ENCODE measurements at places on chromosomes 5 and 9.

DNA sequence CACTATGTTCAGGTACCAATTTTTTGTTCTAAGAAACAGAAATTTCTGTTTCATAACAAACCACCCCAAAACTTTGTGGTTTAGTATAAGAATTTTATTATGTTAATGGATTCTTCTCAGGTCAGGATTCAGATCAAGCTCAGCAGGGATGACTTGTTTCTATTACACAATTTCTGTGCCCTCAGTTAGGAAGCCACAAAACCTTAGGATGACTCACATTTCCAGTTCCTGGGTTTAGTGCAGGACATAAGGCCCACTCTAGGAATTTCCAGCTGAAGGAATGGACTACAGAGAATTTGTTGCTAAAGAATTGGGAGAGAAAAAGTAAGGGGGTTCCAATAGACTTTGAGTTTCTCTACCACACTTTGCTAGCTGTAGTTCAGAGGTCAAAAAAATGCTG is 629.3 kb downstream of the ANXA1 start:
- DNase-seq: no peak

- DNase-seq: no peak
These were observed 307.6 kb downstream of the MSX2 start for GRCh38 chr5:175032013-175032412.

- no peak for DNase-seq
These were observed 20.2 kb upstream of the WHRN start for GRCh38 chr9:114525513-114525912.

- no peak for DNase-seq
These were observed 437.5 kb downstream of the TMEM232 start for GRCh38 chr5:110288766-110289511.

DNA sequence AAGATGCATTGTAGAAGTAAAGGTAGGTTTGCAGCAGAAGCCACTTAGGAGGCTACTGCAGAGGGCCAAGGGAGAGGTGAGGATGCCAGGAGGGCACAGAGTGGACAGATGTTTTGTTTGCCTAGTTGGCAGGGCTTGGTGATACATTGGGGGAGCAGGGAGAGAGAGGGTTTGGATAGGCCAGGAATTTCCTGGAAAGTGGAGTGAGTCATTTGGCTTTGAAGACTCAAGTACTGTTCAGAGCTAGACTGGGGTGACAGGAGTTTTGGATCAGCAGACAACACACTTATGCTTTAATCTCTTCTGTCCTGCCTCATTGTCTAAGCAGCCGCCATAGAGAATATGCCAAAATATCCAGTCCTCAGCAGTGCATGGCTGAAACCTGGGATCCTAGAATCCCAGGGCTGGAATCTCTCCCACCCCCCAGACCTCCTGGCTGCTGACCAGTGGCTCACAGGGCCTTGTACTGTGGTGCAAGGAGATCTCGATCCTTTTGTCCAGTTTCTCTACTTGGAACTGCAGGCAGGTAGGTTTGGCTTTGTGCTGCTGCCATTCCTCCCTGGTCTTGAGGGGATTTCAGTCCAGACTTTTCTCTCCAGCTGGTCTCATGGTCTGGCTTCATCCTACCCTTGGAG is 11.0 kb downstream of the TMEM268 start:
- DNase-seq: no peak

DNA sequence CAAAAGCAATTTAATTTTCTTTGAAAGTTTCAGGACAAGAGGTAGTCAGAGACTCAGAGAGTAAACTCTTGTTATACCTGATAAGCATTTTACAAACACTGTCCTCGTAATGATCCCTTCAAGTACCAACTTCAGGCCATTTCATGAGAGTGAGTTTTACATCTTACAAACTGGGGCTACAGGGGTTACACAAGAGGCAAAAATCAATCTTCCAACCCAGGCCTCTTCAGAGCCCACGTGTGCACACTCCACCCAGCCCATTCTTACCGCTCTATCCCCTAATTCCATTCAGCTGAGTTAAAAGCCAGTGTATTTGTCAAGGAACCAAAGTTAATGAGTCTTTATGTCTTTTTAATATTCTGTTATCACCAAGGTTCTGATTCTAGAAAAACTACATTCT is 46.5 kb downstream of the PSMB7 start:
- DNase-seq: no peak

DNA sequence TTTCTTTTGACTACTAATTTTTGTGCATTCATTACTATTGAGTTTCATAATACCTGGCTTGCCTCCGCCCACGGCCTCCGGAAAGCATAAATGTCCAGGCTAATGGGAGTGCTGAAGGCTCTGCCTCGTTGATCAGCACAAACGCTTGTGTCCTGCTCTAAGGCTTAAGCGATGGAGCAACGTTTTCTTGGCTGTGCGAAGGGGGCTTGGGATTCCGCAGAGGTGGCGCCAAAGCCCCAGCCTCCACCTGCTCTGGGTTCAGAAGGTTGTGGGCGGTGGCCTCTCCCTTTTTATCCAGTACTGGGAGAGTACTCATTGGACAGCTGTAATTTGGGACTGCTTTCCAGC is 19.7 kb downstream of the ANXA2R start:
- DNase-seq: no peak

DNA sequence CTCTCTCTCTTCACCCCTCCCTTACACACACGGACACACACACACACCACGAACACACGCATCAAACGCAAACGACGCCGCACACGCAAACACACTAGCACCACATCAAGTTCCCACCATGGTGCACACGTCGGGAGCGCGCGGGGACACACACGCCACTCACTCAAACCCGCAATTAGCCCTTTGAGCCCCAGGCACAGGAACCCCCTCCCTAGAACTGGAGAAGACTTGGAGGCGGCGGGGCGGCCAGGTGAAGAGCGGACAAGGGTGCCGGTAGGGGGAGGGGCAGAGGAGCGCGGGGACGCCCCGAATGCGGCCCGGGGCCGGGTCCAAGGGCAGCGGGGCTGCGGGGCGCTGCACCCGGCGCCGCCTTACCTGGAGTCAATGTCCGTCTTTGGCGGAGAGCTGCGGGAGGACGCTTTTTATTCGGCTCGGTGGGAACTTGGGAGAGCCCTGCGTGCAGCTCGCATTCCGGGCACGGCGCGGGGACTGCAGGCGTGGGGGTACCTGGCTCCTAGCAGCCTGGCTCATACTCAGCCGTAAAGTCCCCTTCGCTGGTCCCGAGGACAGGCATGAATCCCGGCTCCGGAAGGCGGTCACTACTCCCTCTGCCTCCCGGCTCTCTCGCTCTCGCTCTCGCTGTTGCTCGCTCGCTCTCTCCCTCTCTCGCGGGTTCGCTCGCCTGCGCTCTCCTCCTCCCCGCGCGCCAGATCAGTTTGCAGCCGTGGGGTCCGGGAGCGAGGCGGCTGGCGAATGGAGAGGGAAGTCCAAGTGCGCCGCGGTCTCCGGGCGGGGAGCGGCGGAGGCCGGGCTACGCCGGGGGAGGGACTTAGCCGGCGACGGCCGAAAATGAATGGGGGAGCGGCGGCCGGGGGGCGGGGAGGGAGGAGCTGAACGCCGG is at the start of gene BRINP1:
Gene BRINP1, minus strand, starts transcription at position 755 of the 901 bp plus-strand sequence. CDS start 56,080 bp downstream, outside the sequence.
- DNase-seq: no peak

GRCh38 chr5:38994324-38994927 is 79.8 kb downstream of the RICTOR start:
- no peak for DNase-seq

GRCh38 chr5:59893429-59894227 is at the start of gene PDE4D:
Gene PDE4D, minus strand, starts transcription at chr5:59893726.
- no peak for DNase-seq

DNA sequence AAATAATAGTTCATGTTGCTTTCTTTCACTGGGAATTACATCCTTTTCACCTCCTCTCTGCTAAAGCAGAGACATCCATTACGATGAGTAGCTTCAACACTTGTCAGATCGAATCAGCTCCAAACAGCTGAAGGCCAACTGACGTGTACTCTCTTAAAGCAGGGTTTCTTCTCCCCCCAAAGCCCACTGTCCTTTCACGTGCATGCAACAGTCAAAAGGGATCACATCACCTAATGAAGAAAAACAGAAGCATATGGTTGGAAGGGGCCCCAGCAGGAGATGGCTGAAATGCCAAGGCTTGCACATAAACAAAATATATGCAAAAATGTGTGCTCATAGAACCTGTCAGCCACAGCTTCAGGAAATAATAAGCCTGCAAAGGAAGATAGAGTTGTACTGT is 421.6 kb downstream of the ANXA1 start:
- no peak for DNase-seq

DNA sequence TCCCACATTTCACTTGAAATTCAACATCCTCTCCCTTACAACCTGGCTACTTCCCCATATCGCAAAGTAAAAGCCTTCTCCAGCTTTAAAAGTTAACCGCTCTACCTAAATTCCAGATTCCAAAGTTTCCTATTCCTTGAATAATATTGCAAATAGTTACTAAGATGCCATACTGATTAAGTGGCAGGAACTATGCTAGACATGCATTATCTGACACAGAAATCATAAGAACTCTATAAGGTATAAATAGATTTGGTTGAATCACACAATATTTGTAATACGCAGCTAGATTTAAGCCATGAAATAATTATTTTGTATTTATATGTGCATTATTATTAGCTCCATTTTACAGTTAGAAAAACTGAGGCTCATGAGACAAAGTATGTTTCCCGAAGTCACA is 92.8 kb downstream of the NFIB start:
- no peak for DNase-seq

DNA sequence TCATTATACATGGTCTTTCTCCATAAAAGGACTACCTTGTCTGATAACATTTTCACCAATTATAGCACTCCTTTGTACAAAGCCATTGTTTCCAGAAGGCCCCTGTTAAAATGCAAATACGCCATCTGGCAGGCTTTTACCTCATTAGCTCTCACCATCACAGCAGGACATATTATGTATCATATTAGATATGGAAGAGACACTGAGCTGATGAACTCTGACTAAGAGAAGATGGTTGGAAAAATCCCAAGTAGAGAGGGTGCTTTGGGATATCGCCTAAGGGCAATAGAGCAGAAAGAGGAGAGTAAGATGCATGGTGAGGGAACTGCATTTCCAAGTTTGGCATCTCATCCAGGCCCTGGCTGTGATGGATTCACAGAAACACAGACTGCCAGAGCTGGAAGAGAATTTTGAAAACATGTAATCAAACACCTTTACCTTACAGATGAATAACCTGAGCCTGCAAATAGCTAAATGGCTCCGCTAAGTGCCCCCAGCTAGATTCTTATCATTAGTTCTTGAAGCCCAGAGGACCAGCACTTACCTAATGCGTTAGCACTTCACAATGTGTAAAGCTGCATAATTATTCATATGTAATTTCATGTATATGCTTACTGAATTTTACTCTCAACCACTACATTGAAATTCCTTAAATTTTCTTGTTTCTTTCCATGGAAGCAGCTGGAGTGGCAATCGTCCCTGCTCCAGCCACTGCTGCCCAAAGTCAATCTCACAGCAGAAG is 393.6 kb upstream of the IZUMO3 start:
- no peak for DNase-seq

- no peak for DNase-seq
These were observed 717.7 kb downstream of the BRINP1 start for GRCh38 chr9:118651511-118651910.

- no peak for DNase-seq
These were observed 1.9 kb downstream of the FRMD3 start for GRCh38 chr9:83536332-83536731.

- no peak for DNase-seq
These were observed 146.0 kb downstream of the RXRA start for GRCh38 chr9:134472256-134472655.

DNA sequence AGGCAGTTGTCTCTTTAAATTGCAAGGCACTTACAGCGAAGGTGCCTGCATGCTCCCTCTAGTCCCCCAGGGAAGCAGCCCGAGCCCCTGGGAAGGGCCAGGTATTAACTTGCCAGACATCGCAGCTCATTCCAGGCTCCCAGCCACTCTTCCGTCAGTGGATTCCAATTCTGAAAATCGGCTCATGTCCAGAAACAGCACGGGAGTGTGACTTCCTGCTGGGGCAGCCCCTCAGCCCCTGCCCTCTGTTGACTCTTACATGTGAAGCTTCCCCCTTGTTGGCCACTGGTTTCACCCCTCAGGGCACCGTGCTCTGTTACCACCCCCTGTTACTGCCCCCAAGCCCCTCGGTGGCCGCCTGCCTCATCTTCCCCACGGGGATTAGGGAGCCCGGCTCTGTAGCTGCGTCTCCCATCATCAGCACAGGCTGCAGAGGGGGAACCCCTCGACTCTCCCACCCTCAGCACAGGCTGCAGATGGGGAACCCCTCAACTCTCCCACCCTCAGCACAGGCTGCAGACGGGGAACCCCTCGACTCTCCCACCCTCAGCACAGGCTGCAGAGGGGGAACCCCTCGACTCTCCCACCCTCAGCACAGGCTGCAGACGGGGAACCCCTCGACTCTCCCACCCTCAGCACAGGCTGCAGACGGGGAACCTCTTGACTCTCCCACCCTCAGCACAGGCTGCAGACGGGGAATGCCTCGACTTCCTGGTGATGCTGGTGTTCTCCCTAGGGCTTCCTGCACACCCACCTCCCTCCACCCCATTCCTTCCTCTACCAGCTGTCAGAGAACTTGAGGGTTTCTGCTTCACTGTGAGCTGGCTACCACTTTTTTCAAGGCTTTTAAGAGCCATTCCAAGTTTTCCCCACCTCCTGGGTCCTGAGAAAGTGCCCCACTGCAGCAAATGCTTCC is 11.1 kb upstream of the CACNA1B start:
- no peak for DNase-seq

DNA sequence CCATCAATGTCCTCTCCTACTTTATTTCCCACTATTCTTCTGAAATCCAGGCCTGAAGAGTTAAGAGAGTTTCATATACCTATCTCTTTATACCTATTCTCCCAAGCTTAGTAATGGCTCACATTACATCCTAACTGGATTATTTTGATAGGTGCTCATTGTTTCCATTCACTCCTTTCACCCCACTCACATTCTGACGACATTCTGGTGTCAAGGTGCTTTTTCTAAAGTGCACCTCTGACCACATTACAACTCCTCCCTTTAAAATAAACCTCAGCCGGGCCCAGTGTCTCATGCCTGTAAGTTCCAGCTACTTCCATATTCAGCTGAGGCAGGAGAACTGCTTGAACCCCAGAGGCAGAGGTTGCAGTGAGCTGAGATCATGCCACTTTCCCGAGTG is 417.1 kb downstream of the BNC2 start:
- no peak for DNase-seq

GRCh38 chr9:137672907-137673791 is 54.3 kb downstream of the EHMT1 start:
- DNase-seq: no peak

DNA sequence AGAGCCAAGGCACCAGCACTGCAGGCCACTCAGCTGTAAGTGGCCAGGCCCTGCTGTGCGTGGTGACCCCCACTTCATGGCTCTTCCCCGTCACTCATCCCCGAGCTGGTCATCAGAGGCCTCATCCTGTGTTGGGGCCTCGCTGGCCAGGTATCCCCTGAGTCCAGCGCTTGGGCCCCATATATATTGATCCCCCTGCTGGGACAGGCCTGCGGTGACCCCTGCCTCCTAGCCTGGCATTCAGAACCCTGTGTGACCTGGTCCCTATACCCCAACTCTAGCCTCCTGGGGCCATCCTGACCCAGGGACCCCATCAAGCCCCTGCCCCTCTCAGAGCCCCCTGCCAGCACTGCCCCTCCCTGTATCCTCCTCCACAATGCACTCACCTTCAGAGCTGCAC is 12.7 kb downstream of the GBGT1 start:
- DNase-seq: no peak

- DNase-seq: no peak
These were observed 127.1 kb downstream of the GOLPH3 start for GRCh38 chr5:32047056-32047455.

GRCh38 chr9:89743573-89744254 is 138.9 kb downstream of the GADD45G start:
- DNase-seq: no peak

- no peak for DNase-seq
These were observed 12.0 kb downstream of the TNC start for GRCh38 chr9:115106001-115106400.

Data from stimulated activated CD4-positive, alpha-beta T cell treated with anti-CD3 and anti-CD28 coated beads, Interleukin-1b, Interleukin-23, amount 100 ng/mL, for 1 hour (primary cell).